ENCODE measurements at places on chromosomes 11 and 22. TPM values are rescaled to one million over a fixed set of nuclear protein-coding genes. Genes with fewer than 3 reads are reported as not detected.

OVCH2 gene
- total RNA-seq, result not detected

CCDC188 gene
- total RNA-seq, result 0.97 TPM

HORMAD2 gene
- not detected for total RNA-seq

RAB3IL1 gene
- 1.1 TPM for total RNA-seq

BLID gene
- total RNA-seq, result 5.5 TPM

MICAL3 gene
- total RNA-seq, result 22.2 TPM

OR2AT4 gene
- total RNA-seq, result not detected

MS4A12 gene
- not detected for total RNA-seq

PMM1 gene
- total RNA-seq, result 4.0 TPM

APOL6 gene
- 11.4 TPM for total RNA-seq

CLTCL1 gene
- 3.2 TPM for total RNA-seq

IGLL1 gene
- total RNA-seq, result not detected

SAA4 gene
- not detected for total RNA-seq

TRIM48 gene
- not detected for total RNA-seq

DGAT2 gene
- total RNA-seq, result 1.2 TPM

OR4X1 gene
- not detected for total RNA-seq

TUBA8 gene
- total RNA-seq, result 6.8 TPM

KIAA1671 gene
- total RNA-seq, result 14.3 TPM

PPP6R2 gene
- 44.5 TPM for total RNA-seq

SCUBE2 gene
- total RNA-seq, result 0.32 TPM

POU2AF3 gene
- total RNA-seq, result not detected

RASSF7 gene
- 14.3 TPM for total RNA-seq

FAM111B gene
- 15.6 TPM for total RNA-seq

EFEMP2 gene
- 20.5 TPM for total RNA-seq
